ENCODE measurements at places on chromosomes 11 and 22. TPM values are rescaled to one million over a fixed set of nuclear protein-coding genes. Genes with fewer than 3 reads are reported as not detected.

CD248 gene
- total RNA-seq: 7.6 TPM

TLCD5 gene
- total RNA-seq: 18.7 TPM

EFEMP2 gene
- total RNA-seq: 156 TPM

OR4C15 gene
- not detected for total RNA-seq

UPK2 gene
- total RNA-seq: not detected

EFCAB6 gene
- total RNA-seq: 1.5 TPM

GLYATL1 gene
- not detected for total RNA-seq

APOBEC3B gene
- 0.90 TPM for total RNA-seq

ADAMTS15 gene
- 17.5 TPM for total RNA-seq

- no peak overlapping the region for H3K4me3 ChIP-seq
- DNase-seq: no peak
- peak overlapping the region; percentile 48 for H3K27ac ChIP-seq
- H3K27me3 ChIP-seq: no peaks in the 10 kb centered on the region
- H3K36me3 ChIP-seq: no peaks in the 10 kb centered on the region
Observed at GRCh38 chr11:125342281-125342930, 153.7 kb downstream of the FEZ1 start.

DNA sequence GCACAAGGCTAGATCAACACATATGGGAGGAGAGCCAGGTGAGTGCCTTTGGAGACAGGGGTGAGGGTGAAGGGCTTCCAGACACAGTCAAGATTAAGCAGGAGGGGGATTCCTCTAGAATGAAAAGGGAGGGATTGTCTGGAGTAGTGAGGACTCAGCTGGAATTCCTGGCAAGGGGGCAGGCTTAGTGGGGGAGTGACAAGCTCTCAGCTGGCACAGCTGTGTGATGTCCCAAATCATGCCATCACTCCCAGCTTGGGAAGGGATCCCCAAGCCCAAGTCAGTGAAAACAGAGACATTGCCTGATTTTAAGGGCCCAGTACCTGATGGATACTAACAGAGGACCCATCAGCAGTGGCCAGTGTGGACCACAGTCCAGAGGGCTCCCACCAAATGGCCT is 119.0 kb downstream of the MPPED2 start:
- H3K27me3 ChIP-seq: no peaks in the 10 kb centered on the region
- peaks cover 14% of the 10 kb centered on the region for H3K4me1 ChIP-seq
- DNase-seq: no peak
- H3K27ac ChIP-seq: no peak overlapping the region

GRCh38 chr11:66800720-66801428 is 42.4 kb upstream of the RCE1 start:
- H3K4me1 ChIP-seq: no peaks in the 10 kb centered on the region
- no peak overlapping the region for H3K27ac ChIP-seq
- no peak for DNase-seq

DNA sequence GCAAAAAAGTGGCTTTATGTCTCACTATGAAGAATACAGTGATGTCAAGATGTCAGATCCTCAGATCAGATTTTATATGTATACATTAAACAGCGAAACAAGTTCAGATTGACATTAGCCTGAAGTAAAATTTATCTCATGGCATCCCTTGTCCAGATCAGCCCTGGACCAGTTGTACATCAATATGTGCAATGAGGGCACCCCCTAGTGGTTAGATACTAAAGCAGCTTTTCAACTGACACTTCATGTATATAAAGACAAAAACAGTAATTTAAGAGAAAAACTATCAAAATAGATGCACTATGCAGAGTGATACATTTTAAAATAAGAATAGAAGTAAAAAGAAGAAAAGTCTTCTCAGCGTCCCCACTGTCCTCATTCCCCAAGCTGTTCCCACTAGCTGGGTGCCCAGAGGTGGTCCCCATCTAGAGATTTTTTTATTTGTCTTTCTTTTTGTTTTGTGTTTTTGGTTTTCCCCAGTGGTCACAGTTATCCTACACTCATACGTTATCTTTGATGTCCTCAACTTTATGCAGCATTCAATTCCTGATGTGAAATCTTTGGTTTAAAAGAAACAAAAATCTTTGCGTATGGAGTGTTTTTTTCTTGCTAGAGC is 2193.4 kb upstream of the RAG2 start:
- no peak overlapping the region for H3K27ac ChIP-seq
- no peaks in the 10 kb centered on the region for H3K4me1 ChIP-seq
- no peaks in the 10 kb centered on the region for H3K27me3 ChIP-seq
- H3K4me3 ChIP-seq: no peak overlapping the region
- H3K36me3 ChIP-seq: no peaks in the 10 kb centered on the region

DNA sequence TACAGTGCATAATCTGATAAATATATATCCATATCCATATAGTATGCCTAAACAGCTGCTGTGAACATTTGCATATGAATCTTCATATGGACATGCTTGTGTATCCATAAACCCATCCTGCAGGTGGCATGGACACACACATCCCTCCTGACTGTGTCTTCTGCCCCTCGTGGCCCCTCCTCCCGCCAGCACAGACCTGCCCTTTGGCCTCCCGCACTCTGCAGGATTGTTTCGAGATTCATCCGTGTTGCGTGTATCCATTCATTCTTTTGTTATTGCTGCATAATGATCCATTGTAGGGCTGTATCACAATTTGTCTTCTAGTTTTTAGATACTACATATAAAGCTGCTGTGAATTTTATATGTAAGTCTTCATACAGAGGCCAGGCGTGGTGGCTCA is 24.0 kb downstream of the ZBED4 start:
- no peaks in the 10 kb centered on the region for H3K36me3 ChIP-seq
- H3K4me1 ChIP-seq: no peaks in the 10 kb centered on the region
- DNase-seq: no peak
- H3K27me3 ChIP-seq: no peaks in the 10 kb centered on the region
- H3K4me3 ChIP-seq: no peak overlapping the region
- no peak overlapping the region for H3K27ac ChIP-seq

- peaks cover 95% of the 10 kb centered on the region for H3K36me3 ChIP-seq
- no peak overlapping the region for H3K27ac ChIP-seq
- peaks cover 13% of the 10 kb centered on the region for H3K4me1 ChIP-seq
Observed at GRCh38 chr11:62719302-62719978, 7.8 kb downstream of the HNRNPUL2 start.

GRCh38 chr11:82874646-82875523 is 25.3 kb downstream of the PRCP start:
- no peaks in the 10 kb centered on the region for H3K27me3 ChIP-seq
- H3K4me1 ChIP-seq: no peaks in the 10 kb centered on the region
- no peak overlapping the region for H3K27ac ChIP-seq
- no peak overlapping the region for H3K4me3 ChIP-seq

GRCh38 chr11:80473562-80473961 is 1032.7 kb upstream of the TENM4 start:
- no peaks in the 10 kb centered on the region for H3K27me3 ChIP-seq
- H3K4me3 ChIP-seq: no peak overlapping the region

DNA sequence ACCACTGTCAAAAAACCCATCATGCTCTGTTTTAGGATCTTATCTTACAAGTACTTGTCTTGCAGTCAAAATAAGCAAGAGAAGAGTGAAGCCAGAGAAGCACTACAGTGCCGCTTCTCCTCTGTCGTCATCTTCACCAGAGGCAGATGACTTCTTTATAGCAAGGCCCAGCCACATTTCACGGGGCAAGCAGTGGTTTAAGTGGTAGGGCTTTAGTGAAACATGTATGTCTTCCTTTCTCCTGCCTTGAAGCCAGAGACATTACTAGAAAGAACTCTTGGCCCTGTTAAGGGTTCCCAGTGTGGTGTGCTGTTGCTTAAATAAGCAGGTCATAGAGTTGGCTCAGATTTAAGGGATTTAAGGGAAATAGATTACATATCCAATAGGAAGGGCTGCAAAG is 42.9 kb upstream of the DEPDC7 start:
- H3K27me3 ChIP-seq: no peaks in the 10 kb centered on the region
- H3K36me3 ChIP-seq: peaks cover 11% of the 10 kb centered on the region
- DNase-seq: no peak
- H3K4me3 ChIP-seq: no peak overlapping the region

GRCh38 chr11:45563810-45564209 is 101.6 kb downstream of the CHST1 start:
- no peaks in the 10 kb centered on the region for H3K27me3 ChIP-seq
- DNase-seq: no peak
- H3K4me3 ChIP-seq: no peak overlapping the region
- H3K27ac ChIP-seq: no peak overlapping the region
- no peaks in the 10 kb centered on the region for H3K4me1 ChIP-seq

- H3K27ac ChIP-seq: no peak overlapping the region
- no peaks in the 10 kb centered on the region for H3K27me3 ChIP-seq
- no peak overlapping the region for H3K4me3 ChIP-seq
Observed at GRCh38 chr22:39368461-39368911, 18.7 kb downstream of the SYNGR1 start.

DNA sequence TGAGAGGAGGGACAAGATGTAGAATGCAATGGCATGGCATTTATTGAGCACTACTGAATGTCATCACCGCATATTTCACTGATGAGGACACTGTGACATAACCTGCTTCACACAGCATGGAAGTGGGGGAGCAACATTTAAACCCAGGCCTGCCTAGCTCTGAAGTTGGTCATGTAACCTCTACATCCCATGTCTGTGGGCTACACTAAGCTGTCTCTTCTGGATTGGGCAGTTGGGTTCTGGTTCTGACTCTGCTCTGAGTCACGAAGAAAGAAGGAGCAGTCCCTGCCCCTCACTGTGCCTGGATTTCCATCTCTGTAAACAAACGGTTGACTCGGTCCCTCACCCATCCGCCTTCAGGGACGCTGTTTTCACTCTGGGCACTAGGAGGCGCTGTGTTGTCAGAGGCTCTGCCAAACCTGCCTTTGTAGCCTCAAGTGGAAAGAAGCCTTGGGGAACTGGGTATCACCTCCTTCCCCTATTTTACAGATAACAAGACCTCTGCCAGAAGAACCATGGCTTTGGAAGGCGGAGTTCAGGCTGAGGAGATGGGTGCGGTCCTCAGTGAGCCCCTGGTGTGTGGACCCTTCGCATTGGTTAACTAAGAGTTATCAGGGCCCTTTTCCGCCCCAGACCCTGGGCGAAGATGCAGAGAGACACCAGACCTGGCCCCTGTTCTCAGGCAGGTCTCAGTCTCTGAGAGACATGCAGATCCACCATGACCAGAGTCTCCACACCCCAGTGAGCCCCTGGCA is 12.7 kb upstream of the ARHGEF17 start:
- no peak overlapping the region for H3K4me3 ChIP-seq
- no peaks in the 10 kb centered on the region for H3K36me3 ChIP-seq
- H3K27ac ChIP-seq: no peak overlapping the region
- H3K4me1 ChIP-seq: no peaks in the 10 kb centered on the region
- no peaks in the 10 kb centered on the region for H3K27me3 ChIP-seq

- peaks cover 60% of the 10 kb centered on the region for H3K4me1 ChIP-seq
- H3K4me3 ChIP-seq: no peak overlapping the region
- no peaks in the 10 kb centered on the region for H3K27me3 ChIP-seq
- DNase-seq: no peak
Observed at GRCh38 chr11:63666874-63667273, 4.3 kb downstream of the ATL3 start.

GRCh38 chr22:47928631-47929030 is 1166.2 kb downstream of the TBC1D22A start:
- H3K27me3 ChIP-seq: no peaks in the 10 kb centered on the region
- no peaks in the 10 kb centered on the region for H3K4me1 ChIP-seq
- H3K36me3 ChIP-seq: no peaks in the 10 kb centered on the region
- peak; percentile 21 for DNase-seq
- no peak overlapping the region for H3K4me3 ChIP-seq
- H3K27ac ChIP-seq: no peak overlapping the region

DNA sequence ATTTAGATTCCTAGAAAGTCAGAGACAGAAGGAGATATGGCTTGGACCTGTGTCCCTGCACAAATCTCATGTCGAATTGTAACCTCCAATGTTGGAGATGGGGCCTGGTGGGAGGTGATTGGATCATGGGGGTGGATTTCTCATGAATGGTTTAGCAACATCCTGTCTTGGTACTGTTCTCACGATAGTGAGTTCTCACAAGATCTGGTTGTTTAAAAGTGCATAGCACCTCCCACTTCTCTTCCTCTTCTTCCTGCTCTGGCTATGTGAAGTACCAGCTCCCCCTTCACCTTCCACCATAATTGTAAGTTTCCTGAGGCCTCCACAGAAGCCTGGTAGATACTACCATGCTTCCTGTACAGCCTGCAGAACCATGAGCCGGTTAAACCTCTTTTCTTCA is 27.6 kb upstream of the PAMR1 start:
- no peak overlapping the region for H3K4me3 ChIP-seq
- no peaks in the 10 kb centered on the region for H3K36me3 ChIP-seq
- H3K27me3 ChIP-seq: no peaks in the 10 kb centered on the region

DNA sequence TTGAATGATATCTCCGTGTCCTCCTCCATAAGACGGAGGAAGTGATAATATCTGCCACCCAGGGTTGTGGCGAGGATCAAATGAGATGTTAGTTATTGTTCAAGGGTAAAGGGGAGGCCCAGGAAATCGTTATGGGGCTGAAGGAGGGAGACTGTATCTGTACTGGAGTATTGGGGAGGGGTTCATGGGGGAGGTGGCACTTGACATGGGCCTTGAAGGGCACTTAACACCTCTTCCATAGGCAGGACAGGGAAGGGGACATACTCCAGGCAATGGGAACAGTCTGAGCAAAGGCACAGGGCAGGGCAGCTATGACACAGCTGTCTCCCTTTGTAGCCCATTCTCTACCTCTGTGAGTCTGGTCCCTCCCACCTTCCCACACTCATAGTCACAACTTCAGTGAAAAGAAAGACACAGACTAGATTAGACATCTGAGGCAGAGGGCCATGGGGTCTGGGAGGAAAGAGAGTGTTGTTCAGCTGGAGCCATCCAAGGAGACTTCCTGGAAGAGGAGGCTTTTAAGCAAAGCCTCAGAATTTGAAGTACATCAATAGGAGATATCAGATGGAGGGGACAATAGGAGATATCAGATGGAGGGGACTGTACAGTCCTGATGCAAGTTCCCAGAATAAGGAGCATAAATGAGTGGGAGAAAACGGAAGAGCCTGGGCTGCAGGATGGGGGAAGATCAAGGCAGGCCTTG is 15.8 kb upstream of the DGKZ start:
- DNase-seq: no peak
- peaks cover 46% of the 10 kb centered on the region for H3K4me1 ChIP-seq
- no peaks in the 10 kb centered on the region for H3K36me3 ChIP-seq

- H3K4me3 ChIP-seq: peak overlapping the region; percentile 52
- DNase-seq: no peak
- H3K4me1 ChIP-seq: no peaks in the 10 kb centered on the region
- no peak overlapping the region for H3K27ac ChIP-seq
Observed at GRCh38 chr11:8267831-8268529, 4.3 kb upstream of the LMO1 start.

DNA sequence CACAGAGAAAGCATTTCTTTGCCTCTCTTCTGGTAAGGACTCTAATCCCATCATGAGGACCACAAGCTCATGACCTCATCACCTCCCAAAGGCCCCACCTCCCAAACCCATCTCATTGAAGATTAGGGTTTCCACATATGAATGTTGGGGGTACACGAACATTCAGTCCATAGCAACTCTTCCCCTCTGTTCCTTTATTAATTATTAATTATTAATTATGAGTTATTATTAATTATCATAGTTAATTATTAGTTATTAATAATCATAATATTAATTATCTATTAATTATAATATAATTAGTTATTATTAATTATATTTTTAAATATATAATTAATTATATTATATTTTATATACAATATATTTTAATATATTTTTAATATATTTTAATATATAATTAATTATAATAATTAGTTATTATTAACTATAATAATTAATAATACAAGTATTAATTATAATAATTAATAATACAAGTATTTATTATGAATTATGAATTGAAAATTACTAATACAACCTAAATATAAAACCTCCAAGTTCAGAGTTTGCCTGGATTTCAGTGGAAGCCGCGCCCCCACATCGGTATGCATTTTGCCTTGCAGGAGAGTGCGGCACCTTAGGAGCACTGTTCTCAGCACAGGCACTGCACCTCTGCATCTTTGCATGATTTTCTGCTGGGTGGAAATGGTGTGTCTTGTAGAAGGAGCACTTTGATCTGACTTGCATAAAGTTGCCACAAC is 128.0 kb upstream of the FGF3 start:
- H3K27ac ChIP-seq: no peak overlapping the region
- no peak for DNase-seq
- H3K4me1 ChIP-seq: peaks cover 18% of the 10 kb centered on the region
- H3K36me3 ChIP-seq: no peaks in the 10 kb centered on the region
- no peaks in the 10 kb centered on the region for H3K27me3 ChIP-seq
